Esophagus squamous epithelium (tissue), 5 donors: ENCODE measurements at places on chromosomes 3 and 15.

DNA sequence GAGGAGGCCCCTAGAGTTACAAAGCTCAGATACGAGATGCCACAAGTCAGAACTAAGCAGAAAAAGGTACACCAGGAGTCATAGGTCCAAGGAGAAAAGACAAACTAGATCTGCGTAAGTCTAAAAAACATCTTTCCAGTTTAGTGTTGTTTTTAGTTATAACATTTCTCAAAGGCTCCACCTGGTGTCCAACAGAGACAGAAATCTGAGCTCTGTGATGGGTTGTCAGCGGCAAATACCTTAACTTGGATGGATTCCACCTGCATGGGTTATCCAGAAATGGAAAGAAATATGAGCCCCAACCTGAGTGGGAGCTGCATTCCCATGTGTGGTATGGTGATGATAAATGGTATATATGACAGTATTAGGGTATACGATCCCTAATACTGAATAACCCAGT, 238.6 kb upstream of the CHRM5 start:
- DNase-seq = no peak

GRCh38 chr3:27095553-27096222, 273.5 kb downstream of the NEK10 start:
- no peak for DNase-seq

GRCh38 chr15:60384053-60384452, 13.7 kb downstream of the ANXA2 start:
- DNase-seq = no peak

- no peak for DNase-seq
Observed at GRCh38 chr3:77707281-77707680, 667.4 kb downstream of the ROBO2 start.

- no peak for DNase-seq
Observed at GRCh38 chr3:127221037-127221436, 28.1 kb downstream of the PRR23E start.

GRCh38 chr3:151314593-151314992, 2.0 kb downstream of the GPR87 start:
- no peak for DNase-seq

- no peak for DNase-seq
Observed at GRCh38 chr3:171898192-171898591, 55.0 kb downstream of the TMEM212 start.

DNA sequence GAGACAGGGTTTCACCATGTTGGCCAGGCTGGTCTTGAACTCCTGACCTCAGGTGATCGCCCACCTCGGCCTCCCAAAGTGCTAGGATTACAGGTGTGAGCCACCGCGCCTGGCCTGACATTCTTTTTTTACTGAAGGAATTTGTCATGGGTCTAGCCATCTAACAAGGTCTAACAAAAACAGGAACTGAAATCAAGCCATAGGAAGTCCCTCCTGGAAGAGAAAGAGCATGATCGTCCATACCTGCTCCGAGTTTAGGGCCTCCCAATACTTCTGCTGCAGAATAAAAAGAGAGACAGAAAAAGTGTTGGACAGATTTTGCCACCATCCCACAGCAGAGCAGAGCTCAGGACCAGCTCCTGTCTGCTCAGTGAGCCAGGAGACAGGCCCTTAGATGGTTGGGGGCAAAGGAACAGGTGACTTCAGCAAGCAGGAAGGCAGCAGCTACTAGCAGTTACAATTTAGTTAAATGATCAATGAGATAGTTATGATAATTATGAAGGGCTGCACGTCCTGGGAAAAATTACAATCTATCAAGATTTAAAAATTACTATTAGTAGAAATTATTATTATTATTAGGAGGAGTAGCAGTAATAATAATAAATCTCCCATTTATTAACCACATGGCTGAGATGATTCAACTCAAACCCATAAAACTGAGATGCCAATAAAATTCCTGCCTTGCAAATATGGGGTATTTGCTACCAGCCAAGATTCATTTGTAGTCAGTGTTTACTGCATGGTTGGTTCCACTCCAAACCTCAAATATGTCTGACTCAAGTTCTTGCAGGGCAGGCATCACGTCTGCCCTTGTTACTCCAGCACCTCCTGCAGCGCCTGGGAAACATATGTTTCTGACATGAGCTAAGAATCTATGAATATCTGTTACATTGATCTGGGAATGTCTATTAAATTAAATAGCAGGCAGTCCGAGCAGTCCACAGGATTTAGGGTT, 40.1 kb downstream of the TMEM44 start:
- DNase-seq = no peak

GRCh38 chr3:103372031-103372430, 937.2 kb downstream of the ZPLD1 start:
- no peak for DNase-seq

DNA sequence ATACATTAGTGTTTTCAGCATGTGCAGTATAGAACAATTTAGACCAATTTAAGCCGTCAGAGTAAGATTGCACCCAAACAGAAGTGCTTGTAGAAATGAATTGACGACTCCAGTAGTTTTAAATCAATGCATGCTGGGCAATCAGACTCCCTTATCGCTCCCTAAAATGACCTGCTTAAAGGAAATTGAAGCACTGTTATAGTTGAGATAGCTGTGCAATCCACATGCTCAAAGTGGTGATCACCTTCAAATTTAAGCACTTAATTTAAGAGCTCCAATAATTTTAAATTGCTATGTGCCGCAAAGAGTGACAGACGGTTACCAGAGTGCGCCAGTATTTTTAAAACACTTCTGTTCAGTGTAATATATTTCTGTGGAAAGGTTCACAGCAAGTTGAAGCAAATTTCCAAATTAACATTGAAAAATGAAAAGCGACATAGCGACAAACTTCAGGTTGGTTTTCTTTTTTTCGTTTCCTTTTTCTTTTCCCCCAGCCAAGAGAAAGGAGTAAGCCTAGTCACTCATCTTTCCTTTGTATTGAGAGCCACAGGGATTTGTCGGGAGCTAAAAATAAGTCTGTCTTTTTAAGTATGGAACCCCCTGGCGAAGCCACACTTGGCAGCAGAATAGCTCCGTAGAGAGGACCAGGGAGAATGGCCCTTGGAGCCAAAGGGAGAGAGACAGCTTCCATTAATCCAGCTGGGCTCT, 436.4 kb upstream of the RBMS3 start:
- no peak for DNase-seq

- DNase-seq = no peak
Observed at GRCh38 chr15:100201376-100202280, 140.1 kb downstream of the ADAMTS17 start.

DNA sequence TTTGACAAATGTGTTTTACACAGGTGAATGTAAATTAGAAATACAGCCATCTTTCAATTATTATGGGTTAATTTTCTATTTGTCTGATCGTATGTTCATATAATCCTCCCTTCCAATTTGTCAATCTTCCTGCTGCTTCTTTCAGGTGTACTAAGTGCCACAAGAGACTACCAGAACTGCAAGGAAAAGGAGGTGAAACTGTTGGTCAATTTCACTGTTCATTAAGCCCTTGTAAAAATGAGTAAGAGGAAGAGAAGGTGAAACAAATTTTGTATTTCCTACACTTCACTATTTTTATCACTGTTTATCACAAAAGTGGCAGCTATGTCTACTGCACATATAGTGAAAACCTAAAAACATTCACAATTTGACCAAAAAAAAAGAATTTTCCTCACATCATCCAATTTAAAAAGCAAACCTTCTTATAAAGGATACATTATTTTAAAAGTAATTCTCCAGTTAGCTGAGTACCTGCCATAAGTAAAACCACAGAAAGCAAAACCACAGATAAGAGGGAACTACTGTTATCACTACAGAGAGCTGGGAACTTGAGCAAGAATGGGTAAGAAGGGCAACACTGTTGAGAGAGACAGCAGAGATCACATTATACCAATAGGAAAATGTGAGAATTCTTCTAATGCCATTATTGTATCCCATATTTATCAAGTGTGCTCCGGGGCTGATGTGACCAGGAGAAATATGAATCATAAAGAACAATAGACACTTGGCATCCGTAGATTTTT, 163.0 kb downstream of the TBC1D5 start:
- no peak for DNase-seq

GRCh38 chr3:195254454-195255175, 16.3 kb downstream of the XXYLT1 start:
- DNase-seq = no peak

DNA sequence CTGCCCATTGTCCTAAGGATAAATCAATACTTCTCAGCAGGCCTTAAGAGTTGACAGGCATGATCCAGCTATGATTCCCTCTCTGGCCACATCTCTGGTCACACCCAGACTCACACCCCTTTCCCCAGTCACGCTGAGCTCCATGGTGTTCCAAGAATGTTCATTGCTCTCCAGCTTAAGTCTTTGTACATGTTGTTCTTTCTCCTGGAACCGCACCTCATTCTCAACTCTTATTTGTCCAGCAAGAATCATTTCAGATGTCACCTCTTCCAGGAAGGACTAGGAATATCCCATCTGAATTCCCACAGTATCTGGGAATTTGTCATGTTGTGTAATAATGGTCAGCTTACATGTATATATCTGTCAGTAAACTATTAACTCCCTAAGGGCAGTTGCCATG, 118.3 kb upstream of the GALNT15 start:
- no peak for DNase-seq

GRCh38 chr3:46440531-46441294, 24.0 kb downstream of the LTF start:
- DNase-seq = no peak

GRCh38 chr3:56823984-56824703, 22.4 kb upstream of the ARHGEF3 start:
- DNase-seq = no peak

- no peak for DNase-seq
Observed at GRCh38 chr15:98727115-98728040, 79.0 kb downstream of the IGF1R start.

GRCh38 chr3:70885636-70886035, 573.2 kb upstream of the MDFIC2 start:
- no peak for DNase-seq

DNA sequence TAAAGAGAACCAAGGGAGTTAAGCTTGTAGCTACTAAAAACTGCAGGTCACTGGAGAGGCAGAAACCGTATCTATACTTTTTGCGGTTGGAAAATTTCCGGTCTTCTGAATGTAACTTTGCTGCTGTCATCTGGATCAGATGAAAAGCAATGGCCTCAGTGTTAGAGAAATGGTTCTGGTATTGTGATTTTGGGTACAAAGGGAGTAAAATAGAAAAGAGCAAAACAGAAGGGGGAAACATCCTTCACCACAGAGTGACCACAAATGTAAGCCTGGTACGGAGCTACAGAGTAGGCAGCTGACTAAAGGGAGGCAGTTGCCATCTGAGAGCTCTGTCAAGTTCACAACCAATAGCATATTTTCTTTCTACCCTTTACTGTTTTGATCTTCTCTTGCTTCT, 5.6 kb downstream of the CD96 start:
- DNase-seq = no peak

DNA sequence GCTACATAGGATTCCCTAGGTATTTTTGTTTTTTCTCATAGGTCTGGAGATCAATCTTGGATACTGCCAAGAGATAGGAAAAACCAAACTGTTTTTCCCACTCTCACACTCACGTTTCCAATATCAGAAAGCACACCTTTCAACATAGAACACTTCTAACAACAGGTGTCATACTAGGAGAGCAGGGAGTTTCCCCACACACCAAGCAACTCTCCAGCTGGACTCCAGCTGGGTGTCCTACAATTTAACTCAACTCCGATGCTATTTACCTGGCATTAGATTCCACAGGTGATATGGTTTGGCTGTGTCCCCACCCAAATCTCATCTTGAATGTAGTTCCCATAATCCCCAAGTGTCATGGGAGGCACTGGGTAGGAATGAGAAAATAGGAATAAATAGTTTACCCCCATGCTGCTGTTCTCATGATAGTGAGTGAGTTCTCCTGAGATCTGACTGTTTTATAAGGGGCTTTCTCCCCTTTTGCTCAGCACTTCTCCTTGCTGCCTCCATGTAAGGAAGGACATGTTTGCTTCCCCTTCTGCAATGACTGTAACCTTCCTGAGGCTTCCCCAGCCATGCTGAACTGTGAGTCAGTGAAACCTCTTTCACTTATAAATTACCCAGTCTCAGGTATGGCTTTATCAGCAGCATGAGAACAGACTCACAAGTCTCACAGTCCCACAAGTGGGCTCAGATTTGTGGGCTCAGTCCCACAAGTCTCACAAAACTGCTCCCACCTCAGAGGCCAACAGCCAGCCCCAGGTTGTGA, 354.5 kb upstream of the THBS1 start:
- DNase-seq = no peak

GRCh38 chr3:123832692-123833397, 51.3 kb downstream of the MYLK start:
- no peak for DNase-seq

GRCh38 chr3:106765342-106765741, 611.9 kb upstream of the CCDC54 start:
- DNase-seq = no peak

GRCh38 chr15:92394309-92395097, 822 bp downstream of the ST8SIA2 start:
- DNase-seq = no peak

- no peak for DNase-seq
Observed at GRCh38 chr3:139238281-139239030, 105.4 kb upstream of the MRPS22 start.

GRCh38 chr3:7205962-7206361, 345.0 kb downstream of the GRM7 start:
- DNase-seq = no peak

- no peak for DNase-seq
Observed at GRCh38 chr15:43471975-43472374, 21.0 kb downstream of the TP53BP1 start.

- DNase-seq = no peak
Observed at GRCh38 chr15:92886815-92887214, 13.3 kb upstream of the CHD2 start.

DNA sequence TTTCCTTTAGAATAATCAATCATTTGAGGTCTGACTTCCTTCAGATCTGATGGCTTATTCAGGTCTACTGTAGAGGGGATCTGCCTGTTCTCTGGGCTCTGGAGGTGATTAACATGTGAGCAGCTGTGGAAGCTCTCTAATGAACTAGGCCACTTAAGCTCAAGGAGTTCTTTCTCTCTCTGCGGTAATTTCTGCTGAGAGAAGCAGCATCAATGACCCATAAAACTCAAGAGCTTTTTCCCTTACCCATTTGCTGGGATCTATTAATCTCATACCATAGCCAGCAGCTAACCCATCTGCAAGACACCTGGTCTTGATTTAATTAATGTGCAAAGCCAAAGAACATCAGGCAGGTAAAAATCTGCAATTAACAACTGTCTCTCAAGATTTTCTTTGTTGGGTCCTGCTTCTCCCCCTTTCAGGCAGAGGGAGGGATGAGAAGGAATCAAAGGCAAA, 73.2 kb upstream of the DLG1 start:
- DNase-seq = no peak

DNA sequence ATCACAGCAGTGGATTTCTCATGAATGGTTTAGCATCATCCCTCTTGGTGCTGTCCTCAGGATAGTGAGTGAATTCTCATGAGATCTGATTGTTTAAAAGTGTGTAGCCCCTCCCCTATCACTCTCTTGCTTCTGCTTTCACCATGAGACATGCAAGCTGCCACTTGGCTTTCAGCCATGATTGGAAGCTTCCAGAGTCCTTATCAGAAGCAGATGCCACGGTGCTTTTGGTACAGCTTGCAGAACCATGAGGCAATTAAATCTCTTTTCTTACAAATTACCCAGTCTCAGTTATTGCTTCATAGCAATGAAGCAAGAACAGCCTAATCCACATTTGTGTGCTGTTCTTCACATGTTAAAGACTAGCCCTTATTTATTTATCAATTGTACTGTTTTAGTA, 495.2 kb upstream of the EPHA6 start:
- no peak for DNase-seq

GRCh38 chr3:121659586-121659985, 1.1 kb downstream of the HCLS1 start:
- no peak for DNase-seq

- DNase-seq = no peak
Observed at GRCh38 chr3:126851934-126852333, 131.0 kb upstream of the PLXNA1 start.
